Progenitor cell of endocrine pancreas (in vitro differentiated cells): ENCODE measurements at places on chromosomes 2 and 18. TPM values are rescaled to one million over a fixed set of nuclear protein-coding genes. Genes with fewer than 3 reads are reported as not detected.

Gene FAM124B
- not detected in 2 replicates for total RNA-seq

Gene FAM210A
- 11.0 and 12.7 TPM in 2 replicates for total RNA-seq

Gene ARHGEF4
- total RNA-seq = 5.6 and 6.5 TPM in 2 replicates

Gene GREB1
- 78.8 and 82.5 TPM in 2 replicates for total RNA-seq

Gene TMEM237
- total RNA-seq = 55.3 and 57.8 TPM in 2 replicates

DNA sequence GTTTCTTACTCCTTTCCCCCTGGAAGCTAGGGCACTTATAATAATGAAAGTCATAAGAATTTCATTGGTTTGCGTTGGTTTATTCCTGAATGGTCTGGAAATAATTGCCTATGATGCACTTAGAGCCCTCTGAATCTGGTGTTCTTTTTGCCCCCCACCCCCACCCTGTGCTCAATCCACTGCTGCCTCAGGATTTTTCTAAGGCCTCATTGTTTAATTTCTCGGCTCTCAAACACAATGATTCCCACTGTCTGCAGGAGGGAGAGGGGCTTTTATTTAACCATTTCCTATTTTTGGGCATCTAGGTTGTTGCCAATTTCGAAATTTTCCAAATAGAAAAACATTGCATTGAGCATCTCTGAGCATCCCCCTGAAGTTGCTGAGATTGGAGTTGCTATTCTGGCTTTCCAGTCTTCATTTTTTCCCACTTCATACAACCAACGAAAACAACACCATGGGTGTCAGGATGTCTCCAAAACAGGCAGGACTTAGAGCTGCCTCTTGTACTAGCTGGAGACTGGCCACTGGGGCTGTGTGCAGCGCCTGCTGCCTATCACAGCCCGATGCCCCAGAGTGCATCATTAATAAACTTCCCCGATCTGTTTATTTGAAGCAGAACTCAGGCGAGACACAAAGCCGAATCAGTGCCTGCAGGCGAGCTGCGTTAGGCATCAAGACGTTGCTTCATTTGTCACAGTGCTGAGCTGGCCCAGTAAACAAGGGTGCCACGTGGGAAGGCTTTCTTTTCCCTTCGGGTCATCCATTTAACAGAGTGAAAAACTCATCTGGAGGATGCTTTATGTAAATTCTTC is 1.8 kb upstream of the PCARE start:
- no peak for DNase-seq

- no peak for DNase-seq
Measured at GRCh38 chr2:178804791-178805190, 2.4 kb downstream of the TTN start.

DNA sequence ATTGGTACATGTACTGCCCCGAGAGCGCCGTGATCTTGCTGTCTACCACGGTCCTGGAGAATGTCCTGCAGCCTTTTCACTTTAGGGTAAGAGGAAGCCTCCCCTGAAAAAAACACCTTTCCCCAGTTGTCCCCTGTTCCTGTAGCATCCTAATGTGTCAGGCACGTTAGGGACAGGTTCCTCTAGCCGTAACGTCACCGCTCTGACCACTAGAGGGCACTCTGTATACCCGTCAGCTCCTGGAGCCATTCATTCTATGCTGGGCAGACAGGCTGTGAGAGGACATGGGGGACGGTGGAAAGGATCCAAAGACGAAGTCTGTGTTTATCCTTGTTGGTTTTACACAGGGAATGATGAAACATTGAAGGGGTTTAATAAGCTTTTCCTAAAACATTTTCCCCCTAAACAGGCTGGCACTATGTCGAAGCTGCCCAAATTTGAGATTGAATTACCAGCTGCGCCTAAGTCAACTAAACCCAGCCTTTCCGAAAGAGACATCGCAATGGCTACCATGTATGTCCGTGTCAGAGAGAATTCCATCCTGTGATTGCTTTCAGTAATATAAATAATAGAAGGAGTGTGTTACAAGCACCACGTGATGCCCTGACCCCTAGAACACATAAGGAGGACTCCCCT is 12.7 kb downstream of the RMC1 start:
- peak; percentile 62 for DNase-seq

DNA sequence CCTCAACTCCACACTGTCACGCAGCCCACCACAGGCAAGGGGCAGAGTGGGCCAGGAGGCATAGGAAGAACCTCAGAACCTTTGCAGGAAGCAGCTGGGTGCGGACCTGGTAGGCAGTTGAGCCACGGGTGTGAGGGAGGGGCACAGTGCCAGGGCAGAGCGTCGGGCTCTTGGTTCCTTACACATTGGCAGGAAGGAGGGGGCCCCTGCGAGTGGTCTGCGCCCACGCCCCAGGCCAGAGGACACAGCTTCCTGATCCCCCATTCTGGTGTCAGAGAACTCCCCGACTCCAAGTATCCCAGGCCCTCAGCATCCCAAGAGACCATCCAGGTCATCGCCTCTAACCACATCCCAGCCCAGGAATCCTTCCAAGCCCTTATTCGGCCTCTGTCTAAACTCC is 61.5 kb downstream of the TNS1 start:
- no peak for DNase-seq

- no peak for DNase-seq
Measured at GRCh38 chr18:7072593-7072992, 45.0 kb downstream of the LAMA1 start.

- no peak for DNase-seq
Measured at GRCh38 chr2:222290401-222290735, 8.4 kb downstream of the PAX3 start.

GRCh38 chr18:63676526-63677323 is 15.0 kb upstream of the SERPINB3 start:
- DNase-seq = no peak

DNA sequence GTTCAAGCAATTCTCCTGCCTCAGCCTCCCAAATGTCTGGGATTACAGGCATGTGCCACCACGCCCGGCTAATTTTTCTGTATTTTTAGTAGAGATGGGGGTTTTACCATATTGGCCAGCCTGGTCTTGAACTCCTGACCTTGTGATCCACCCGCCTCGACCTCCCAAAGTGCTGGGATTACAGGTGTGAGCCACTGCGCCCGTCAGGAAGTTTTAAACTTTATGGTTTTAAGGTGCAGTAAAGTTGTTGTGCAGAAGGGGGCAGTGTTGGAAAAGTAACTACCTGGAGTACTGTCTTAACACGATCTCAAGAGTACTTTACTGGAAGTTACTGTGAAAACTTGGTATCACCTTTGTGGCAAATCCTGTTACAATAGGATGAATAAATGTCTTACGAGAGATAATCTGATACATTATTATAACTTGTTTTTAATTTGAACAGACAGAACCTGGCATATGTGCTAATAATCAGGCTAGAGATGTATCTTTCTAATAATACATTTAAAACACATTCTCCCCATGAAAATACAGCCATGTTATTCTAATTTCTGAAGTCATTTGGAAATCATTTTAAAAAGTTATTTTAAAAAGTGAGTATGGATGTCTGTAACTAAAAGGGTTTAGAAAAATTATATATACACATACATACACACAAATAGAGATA is 10.8 kb downstream of the SPDYA start:
- DNase-seq = peak; percentile 49

GRCh38 chr18:77071711-77072292 is 60.8 kb downstream of the MBP start:
- no peak for DNase-seq

DNA sequence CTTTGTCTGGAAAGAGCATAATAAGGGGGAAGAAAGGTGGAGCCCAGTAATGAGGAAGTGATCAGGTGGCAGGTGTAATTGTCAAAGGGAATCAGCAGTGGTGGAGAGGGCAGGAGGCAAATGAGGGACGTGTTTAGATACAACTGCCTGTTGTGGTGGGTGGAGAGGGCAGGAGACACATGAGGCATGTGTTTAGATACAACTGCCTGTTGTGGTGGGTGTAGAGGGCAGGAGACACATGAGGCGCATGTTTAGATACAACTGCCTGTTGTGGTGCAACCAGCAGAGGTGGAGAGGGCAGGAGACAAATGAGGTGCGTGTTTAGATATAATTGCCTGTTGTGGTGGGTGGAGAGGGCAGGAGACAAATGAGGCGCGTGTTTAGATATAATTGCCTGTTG is 173.1 kb downstream of the ANKRD30B start:
- DNase-seq = no peak

DNA sequence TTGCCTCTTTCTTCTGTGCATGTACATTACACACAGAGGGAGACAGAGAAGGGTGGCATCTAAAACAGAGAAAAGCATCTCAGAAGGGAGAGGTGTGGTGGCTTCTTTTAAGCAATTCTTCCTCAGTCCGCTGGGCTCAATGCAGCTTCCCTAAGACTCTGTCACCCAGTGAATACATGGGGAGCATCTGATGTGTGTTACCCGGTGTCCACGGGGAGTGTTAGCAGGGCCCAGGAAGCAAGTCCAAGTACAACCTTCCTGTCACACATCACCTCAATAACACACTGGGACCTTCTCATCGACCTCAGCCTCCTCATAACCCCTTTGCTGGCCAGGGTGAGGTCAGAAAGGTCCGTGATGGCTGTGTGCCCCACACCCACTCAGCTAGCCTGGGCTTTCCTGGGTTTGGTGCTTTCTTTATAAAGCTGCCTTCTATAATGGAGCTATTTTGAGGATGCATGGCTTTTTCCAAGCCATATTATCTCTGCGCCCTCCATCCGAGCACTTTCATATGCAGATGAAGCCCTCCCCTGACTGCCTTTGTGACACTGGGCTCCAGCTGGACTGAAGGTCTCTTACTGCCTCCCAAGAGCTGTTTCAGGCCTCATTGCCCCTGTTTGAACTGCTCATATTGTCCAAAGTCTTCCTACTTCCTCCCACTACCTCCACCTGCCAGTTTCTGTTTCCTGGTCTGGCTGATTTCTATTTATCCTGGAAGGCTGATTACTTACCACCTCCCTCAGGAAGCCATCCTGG is 21.4 kb downstream of the TNFRSF11A start:
- DNase-seq = no peak
